ENCODE measurements at places on chromosomes 11 and 22.

- no peak for DNase-seq
Observed at GRCh38 chr11:92659793-92660192, 309.7 kb upstream of the MTNR1B start.

- no peak for DNase-seq
Observed at GRCh38 chr11:70108250-70108649, 30.1 kb downstream of the ANO1 start.

DNA sequence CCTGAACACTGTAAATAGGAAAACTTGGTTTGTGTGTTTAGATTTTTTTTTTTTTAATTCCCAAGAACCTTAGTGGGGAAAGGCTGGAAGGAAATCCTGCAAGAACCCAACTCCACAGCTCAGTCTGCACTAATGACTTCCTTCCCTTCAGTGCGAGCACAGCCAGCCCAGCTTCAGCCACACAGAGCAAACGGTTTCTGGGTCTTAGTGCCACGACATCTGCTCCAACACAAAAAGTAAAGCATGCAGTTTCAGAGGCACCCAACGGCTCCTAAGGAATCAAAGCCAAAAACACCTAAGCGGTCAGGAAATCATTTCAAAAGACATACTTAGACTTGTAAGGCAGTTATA, 236.1 kb downstream of the TTC28 start:
- peak; percentile 46 for DNase-seq

DNA sequence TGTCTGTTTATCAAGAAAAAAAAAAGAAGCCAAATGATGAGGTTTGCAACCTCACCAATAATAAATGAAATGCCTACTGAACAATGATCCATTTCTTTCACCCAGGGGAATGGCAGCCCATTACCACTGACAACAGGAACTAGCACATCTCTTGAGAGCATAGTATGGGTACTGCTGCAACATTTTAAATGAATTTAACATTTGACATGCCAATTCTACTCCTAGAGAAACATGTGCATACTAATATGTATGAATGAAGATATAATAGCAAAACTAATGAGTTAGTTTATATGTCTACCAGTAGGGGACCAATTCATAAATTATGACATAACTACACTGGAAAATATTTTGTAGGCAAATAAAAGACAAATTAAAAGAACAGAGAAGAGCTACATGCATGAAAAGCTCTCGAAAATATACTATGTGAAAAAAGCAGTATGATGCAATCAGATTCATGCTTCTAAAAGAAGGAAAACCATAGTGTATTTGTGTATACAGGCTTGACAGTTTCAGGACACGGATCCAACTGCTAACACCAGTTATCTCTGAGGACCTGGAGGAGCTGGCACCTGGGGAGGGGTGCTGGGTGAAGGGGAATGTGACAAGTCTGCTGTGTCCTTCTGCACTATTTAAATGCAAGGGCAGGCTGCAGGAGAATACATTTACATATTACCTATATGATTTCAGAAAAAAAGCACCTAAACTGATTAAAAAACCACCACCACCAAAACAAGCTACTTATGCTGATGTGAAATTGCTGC, 6.9 kb downstream of the SMCO4 start:
- DNase-seq: no peak

DNA sequence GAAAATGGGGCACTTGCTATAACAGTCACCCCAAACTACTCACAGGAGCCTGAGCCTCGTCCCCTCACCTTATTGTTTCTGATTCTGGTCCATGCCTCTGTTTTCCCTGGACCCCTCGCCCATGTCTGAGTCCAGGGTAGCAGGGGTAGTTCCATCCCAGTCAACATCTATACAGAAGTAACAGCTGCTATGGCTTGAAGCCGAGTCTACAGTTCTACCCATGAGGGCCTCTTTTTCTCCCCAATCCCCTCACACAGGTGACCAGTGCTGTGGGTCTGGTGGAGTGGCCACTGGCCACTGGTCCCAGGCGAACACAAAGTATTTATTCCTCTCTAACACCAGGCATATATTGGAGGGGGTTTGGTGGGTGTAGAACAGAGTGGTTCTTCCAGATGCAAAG, 116.4 kb downstream of the ZNF280B start:
- no peak for DNase-seq

DNA sequence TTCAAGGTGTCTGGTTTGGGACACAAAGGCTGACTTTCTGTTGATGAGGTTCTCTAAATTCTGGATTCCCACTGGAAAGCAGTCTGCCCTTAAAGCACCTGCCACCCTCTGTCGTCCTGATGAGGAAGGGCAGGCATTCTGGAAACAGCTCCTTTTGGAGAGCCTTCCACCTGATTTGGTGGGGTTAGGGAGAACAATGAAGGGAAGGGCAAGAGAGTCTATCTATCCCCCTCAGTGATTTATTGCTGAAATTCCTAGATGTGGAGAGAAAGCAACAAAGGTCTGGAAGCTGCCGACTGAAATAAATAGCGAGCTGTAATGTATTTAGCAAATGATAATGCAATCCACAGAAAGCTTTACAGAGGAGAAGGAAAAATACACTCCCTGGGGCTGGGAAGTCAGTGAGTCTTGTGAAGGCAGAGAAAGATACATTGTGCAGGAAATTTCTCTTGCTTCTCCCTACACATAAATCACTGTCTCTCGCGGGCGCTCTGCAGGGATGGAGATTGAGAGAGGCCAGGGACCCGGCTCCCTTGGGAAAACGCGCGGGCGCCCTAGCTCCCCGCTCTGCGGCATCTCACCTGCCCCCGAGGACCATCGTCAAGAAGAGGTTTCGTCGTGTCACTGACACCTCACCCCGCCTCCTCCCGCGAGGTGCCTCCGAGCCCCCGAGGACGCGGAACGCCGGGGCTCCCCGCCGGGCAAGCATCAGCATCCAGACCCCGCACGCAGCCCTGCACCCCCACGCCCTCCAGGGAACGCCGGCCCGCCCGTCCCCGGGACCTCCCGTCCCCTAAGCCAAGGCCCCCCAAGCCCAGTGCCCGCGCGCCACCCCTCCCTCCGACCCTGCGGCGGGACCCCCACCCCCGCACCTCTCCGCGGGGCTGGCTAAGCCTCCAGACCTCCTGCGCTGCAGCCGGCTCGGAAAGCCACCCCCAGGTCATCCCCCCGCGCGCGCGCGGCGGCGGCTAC, 673 bp downstream of the CDON start:
- peak; percentile 24 for DNase-seq

GRCh38 chr11:11426226-11426952, 73.3 kb upstream of the CSNK2A3 start:
- no peak for DNase-seq

- no peak for DNase-seq
Observed at GRCh38 chr11:120040151-120040840, 97.6 kb downstream of the TRIM29 start.

GRCh38 chr11:20031155-20032001, 128.9 kb downstream of the DBX1 start:
- no peak for DNase-seq

GRCh38 chr11:12239804-12240371, 129.5 kb downstream of the MICAL2 start:
- DNase-seq: no peak

- no peak for DNase-seq
Observed at GRCh38 chr11:63903884-63904283, 13.1 kb downstream of the RCOR2 start.

DNA sequence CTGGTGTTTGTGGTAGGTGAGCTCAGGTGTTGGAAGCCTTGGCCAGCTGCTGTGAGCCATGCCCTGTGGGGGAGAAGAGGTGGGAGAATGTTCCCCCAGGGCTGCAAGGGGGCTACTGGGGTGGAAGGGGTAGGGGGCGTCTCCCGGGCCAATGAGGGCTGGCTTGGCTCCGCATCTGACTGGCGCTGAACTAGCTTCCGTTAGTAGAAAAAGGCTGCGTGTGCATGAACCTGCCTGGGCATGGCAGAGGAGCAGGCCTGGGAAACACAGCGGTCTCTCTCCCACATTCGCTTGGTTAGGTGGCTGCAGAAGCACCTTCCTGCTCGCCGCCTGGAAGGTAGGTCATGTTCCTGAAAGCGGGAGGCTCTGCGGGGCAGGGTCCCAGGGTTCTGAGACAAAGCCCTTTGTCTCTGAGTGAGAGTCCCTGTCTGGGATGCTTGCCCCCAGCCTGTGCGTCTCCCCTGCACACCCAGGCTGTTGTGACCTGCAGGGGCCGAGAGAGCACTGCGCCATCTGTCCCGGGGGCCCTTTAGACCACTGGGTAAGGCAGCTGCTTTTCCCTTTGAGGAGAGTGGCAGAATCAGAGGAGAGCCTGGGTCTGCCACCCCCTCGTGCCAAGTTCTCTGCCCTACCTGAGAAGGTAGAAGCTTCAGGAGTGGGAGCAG, 178.8 kb downstream of the ST3GAL4 start:
- DNase-seq: no peak

DNA sequence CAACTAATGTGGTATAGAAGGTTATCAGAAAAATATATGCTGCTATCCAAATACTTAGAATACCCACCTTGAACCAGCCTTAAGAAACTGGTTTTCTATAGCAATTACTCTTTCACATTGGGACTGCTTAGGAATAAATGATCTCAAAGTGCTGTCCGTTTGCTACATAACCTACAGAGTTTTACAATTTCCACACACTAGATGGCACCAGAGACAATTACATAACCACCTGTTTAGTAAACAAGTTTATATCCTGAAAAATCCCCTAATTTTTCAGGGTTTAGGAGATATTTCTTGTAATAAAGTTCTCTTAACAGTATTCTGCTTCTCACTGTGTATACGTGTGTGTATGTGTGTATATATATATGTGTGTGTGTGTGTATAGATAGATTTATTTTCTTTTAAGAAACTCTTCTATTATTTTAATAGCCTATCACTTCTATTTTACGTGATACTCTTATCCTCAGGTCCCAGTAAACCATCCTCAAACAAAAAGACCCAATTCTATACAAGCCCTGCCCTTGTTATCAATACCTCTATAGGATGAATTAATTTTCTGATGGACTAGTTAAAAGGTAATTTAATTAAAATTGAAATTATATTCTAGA, 6.7 kb upstream of the OR5I1 start:
- DNase-seq: peak; percentile 0

GRCh38 chr11:28964811-28965210, 856.6 kb downstream of the METTL15 start:
- DNase-seq: no peak

DNA sequence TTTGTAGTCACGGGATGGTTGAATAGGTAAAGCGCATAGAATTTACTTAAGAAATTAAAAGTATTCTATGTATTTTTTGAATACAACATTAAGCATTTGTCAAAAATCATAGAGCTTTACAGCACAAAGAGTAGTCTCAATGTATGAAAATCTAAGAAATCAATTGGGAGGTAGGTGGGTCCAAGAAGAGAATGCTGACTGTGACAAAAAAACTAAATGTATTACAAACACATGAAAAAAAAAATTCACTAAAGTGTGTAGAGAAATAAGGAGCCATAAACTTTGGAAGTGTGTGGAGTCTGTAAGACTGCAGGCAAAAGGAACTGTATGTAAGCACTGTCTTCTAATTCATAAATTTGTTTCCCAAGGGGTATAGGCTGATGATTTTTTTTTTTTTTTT, 558.3 kb downstream of the JRKL start:
- DNase-seq: no peak

GRCh38 chr11:94303966-94304958, at the start of gene IZUMO1R:
Gene IZUMO1R (plus strand): TSS chr11:94304580. CDS start chr11:94305637, 1,057 bp downstream.
- DNase-seq: no peak

DNA sequence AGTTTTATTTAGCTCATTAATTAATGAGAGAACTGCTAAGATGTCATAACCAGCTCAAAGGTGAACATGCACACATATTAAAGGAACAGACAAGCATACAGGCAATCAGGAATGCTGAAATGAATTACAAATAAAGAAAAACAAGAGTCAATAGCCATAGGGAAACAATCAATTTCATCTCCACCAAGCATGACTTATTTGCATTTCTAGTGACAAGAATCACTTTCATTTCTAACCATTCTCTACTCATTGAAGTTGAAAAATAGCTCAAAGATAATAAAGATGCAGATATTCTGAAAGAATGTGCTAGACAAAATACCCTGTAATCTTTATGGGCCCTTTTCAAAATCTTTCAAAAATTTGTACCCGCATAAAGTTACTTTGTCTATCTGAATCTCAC, 23.2 kb downstream of the ISX start:
- no peak for DNase-seq

DNA sequence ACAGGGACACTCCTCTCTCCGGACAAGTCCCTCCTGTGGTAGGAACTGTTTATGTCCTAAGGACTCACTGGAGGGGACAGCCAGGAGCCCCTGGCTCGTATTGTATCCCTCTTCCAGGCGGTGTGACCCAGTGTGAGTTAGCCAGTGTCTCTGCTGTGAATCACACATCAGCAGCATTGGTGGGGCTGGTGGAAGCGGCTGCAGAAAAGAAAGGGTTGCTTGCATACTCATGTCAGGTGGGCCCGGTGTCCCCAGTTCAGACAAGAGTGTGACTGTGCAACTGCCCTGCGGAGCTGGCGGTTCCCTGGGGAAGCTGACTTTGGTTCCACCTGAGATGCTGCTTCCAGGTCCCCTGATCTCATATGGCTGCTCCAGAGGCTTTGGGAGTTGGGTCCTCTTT, 99.4 kb downstream of the ZBTB16 start:
- no peak for DNase-seq

DNA sequence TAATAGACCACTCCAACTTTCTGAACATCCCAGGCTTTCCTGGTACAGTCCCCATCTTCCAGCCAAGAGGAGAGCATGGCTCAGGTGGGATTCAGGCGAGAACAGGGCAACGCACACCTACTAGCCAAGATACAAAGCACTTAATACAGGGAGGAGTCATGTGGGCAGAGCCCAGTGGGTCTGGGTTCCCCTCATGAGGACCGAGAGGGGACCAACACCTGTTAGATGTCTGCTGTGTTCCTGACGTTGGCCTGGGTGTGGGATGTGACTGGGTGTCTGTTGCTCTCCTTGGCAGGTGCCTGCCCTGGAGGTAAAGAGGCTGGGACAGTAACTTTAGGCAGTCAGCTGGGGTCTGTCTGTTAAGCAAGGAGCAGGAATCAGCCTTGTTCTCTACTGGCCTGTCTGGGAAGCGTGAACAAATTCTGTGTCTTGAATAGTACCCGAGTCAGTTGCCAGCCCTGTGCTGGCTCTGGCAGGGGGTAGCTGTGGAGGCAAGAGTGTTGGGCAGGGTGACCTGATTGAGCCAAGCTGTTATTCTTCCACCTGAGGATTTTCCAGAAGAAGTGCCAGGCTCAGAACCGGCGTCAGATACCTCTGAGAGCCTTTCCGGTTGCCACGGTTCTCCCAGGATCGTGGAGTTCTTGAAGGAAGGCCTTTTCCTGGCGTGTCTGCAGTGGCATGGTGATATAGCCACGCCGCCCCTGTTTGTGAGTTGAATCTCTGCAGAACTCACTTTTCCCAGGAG, 56.3 kb downstream of the BCR start:
- DNase-seq: no peak

Measured in HTR-8/SVneo (cell line).